RWPE1 (cell line): ENCODE measurements at places on chromosomes 5 and 9.

GRCh38 chr9:109963079-109963478, 183.1 kb downstream of the PALM2AKAP2 start:
- DNase-seq = no peak

DNA sequence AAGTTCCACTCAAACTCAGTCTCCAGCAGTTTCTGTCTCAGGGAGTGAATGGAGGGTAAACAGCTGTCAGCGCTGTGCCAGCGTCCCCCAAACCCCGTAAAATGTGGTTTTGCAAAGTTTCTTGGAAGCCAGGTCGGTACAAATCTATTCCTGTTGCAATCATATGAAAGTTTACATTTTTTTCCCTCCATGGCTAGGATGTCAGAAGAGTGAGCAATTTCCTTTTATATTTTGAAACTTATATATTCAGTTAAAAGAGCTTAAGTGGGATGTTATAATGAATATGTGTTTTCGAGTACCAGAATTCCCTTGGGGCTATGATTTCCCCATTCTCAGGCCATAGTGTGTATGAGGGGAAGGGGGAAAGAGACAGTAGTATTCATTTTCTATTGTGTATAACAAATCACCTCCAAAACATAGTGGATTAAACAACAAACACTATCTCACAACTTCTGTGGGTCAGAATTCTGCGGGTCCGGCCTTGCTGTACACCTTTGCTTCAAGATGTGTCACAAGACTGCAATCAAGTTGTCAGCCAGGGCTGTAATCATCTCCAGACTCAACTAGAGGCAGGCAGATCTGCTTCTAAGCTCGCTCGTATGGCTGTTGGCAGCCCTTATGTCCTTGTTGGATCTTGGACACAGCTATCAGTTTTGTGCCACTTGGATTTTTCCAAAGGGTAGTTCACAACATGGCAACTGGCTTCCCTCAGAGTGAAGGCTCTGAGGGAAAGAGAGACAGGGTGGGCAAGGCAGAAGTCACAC, 107.4 kb downstream of the SNX18 start:
- no peak for DNase-seq

- no peak for DNase-seq
Observed at GRCh38 chr9:30851600-30851999, 1532.8 kb upstream of the ACO1 start.

GRCh38 chr5:103445426-103446035, 117.1 kb downstream of the NUDT12 start:
- DNase-seq = no peak

GRCh38 chr5:54024466-54024865, 285.9 kb downstream of the ARL15 start:
- peak; percentile 42 for DNase-seq

DNA sequence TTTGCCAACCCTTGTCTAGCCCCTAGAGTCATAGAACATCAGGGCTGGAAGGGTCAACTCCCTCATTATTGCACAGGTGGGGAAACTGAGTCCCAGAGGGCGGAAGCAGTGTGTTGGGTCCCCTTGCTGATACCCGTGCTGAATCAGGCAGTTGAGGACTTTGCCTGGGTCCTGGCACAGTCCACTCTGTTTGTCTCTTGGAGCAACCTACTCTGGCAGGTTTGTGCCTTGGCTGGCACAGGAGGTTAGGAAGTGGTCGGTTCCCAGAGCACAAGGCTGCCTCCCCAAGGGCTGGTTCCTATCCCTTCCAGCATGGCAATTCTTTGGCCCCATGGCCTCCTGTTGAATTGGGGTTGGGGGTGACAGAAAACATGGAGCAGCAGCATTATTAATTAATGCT, 94.5 kb upstream of the SHB start:
- DNase-seq = no peak

DNA sequence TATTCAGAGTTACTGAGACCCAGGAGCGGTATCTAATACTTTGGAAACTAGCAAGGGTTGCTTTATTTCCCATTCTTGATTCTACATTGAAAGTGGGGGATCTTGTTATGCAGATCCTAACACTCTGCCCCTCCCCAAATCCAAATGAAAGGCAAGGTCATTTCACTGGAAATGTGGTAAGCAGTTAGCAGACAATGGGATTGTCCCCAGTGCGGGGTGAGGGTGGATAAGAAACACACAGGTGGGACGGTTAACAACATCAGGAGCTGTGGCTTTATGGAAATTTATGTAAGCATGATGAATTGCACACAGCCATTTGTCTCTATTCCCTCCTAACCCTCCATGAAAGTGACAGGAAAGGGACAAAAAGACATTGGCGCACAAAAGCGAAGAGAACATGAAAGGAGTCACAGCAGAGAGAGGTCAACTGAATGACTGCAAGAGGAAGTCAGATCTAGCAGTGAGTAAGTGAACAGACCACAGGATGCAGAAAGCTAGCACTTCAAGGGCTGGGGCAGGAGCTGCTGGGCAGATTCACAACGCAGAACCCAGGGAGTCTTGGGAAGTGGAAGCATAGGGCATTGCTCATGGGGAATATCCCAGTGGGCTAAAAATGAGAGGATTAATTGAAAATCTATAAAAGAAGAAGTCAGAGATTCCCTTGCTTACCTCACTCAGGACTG, 184.4 kb downstream of the HSD17B3 start:
- DNase-seq = no peak

DNA sequence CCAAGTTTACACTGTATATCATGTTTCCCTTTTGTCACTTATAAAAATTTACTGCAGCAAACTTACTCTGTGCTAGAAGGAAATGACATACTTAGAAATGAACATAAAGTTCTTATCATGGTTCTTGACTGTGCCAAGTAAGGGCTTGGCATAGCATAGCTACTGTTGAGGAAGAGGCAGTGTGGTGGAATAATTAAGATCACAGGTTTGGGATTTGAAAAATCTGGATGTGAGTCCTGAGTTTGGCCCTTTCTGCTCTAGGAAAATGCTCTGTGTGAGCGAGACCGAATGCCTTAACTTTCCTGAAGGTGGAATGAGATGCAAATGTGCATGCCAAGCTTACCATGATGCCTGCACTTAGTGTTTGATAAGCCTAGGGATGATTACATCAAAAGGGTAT, 99.5 kb downstream of the INSYN2B start:
- DNase-seq = no peak

DNA sequence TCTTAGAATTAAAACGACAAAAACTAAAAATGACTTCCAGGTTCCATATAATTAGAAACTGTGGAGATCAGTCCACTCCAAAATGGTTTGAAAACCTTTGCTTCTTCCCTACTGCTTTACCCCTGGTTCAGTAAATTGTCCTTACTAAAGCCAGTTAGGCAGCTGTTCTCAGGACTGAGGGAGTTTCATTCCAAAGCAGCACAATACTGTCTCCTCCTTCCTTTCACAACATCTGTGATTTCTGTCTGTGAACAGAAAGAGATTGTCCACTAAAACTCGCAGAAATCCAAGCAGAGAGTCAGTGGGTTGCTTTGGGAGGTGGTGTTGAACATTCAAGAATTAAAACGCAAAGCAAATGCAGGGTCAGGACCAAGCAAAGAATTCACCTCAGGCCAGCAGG, 740.8 kb upstream of the ZNF608 start:
- DNase-seq = no peak
